ENCODE measurements at places on chromosomes 1 and 21. TPM values are rescaled to one million over a fixed set of nuclear protein-coding genes. Genes with fewer than 3 reads are reported as not detected.

DNA sequence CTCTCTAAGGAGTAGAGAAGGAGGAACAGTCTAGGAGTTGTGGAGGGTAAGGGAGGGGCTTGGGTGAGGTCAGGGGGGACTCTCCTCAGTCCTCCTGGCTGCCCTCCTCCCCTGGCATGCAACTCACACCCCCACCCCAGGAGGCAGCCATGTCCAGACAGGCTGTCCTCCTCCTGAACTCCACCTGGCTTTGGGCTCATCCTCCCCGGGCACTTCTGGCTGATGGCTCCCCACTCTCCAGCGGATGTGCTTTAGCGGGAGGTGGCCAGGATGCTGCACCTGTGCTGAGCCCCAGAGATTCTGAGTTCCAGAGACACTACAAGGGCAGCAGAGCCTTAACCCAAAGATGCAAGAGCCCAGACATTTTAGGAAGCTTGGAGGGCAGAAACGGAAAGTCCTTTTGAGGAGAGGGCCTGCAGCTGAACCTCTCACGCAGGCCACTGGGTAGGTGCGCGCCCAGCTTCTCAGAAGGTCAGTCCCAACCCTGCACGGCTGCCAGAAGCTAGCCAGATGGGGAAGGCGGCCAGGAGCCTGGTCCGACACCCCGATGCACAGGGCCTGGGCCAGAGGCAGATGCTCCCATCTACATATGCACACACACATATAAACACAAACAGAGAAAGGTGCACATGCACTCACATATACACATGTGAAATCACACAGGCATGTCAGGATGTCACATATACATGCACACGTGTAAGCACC lies 83.4 kb downstream of the PDE9A start:
- no peak overlapping the region for H3K27ac ChIP-seq
- H3K27me3 ChIP-seq, result no peaks in the 10 kb centered on the region
- H3K4me1 ChIP-seq, result peaks cover 4% of the 10 kb centered on the region
- H3K4me3 ChIP-seq, result no peak overlapping the region
- DNase-seq, result no peak

GRCh38 chr1:20602851-20603450 lies 14.1 kb downstream of the CDA start:
- H3K27ac ChIP-seq, result no peak overlapping the region
- no peak overlapping the region for H3K4me3 ChIP-seq
- DNase-seq, result no peak
- no peaks in the 10 kb centered on the region for H3K36me3 ChIP-seq

DNA sequence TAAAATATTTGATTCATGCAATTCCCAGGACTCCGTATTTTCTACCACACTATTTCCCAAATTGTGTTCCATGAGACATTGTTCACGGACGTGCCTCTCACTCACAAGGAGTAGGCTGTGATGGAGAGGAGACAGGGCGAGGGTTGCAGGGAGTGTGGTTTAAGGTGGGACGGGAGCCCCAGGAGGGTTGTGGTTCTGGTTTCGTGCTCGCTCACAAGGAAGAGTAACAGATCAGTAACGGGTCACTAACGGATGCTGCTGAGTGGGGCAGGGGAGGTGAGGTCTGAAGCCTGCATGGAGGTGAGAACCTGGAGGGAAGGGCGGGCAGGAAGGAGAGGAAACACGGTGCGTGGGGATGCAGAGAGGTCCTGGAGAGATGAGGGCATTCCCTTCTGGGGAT lies 28.8 kb downstream of the TFF3 start:
- DNase-seq, result no peak
- no peaks in the 10 kb centered on the region for H3K27me3 ChIP-seq
- no peak overlapping the region for H3K27ac ChIP-seq
- no peaks in the 10 kb centered on the region for H3K4me1 ChIP-seq

DNA sequence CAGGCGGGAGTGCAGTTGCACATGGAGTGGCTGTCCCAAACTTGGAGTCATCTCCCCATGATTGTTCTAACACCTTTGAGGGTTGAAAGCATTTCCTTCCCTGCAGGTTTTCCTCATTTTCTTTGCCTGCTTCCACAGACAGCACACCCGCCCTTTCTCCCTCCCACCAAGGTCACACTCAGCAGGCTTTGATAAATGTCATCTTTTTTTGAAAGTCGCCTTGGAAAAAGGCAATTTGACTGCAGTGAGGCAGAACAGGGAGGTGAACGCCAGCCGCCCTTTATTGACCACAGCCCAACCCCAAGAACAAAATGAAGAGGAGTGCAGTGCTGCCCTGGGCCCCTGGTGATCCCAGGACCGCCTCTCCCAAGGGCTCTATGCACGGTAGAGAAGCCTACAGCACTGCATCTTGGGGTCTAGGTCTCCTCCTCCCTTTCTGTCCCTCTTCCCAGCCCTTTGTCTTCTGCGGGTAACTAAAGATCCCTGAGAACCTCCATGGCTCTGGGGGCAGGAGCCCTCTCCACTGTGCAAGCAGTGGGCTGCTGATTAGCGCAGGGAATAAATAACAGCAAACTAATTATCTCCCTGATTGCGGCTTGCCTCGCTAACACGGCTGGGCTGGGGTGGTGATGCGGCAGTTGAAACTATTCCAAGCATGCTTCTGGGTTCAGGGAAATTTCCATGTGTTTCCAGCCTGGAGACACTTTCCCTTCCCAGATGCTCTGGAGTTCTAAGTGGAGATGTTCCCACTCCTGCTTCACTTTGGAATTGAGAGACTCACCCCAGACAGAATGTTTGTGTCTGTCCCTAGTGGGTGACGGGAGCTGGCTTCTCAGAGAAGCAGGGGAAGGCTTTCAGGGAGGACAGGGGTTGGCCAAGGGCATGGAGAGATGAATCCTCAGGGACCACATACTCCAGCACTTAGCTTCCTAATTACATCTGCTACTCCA lies 11.8 kb upstream of the AMIGO1 start:
- H3K27ac ChIP-seq, result no peak overlapping the region
- no peaks in the 10 kb centered on the region for H3K36me3 ChIP-seq
- no peak overlapping the region for H3K4me3 ChIP-seq
- no peak for DNase-seq
- H3K4me1 ChIP-seq, result no peaks in the 10 kb centered on the region

LRRC71 gene
- not detected for total RNA-seq

PIAS3 gene
- total RNA-seq, result 35.7 TPM

PTGER3 gene
- 4.5 TPM for total RNA-seq

BTBD19 gene
- 0.66 TPM for total RNA-seq

AMY1A gene
- total RNA-seq, result not detected
